ENCODE measurements at places on chromosomes 11 and 22.
A peak's percentile ranks its signal among the peaks of the same experiment; 100 is the strongest.

DNA sequence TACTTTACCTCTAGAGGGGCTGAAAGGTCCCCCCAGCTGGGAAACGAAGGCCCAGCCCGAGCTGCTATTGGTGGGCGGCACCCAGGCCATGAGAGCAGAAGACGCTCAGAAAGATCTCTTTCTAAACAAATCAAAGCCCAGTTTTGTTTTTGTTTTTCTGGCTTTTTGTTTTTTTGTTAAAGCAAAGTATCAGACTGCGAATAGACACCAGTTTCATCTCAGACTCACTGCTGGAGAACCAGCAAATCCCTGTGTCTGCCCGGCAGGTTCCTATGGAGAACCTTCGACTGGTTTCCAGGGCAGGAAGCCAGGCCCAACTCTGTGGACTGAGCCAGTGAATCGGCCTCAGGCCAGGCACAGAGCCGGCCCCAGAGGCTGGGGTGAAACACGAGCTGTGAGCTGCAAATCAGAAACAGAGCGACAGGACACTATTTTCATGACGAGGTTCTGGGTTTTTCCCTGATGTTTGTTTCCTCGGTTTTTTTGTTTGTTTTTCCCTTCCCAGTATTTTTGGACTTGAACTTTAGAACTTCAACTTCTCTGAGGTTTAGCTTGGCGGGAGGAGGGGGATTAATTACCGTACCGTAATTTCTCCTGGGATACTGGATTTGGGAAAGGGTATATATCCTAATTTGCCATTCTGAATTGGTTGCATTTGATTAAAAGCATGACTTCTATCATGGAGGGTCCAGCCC, 16.0 kb upstream of the B4GALNT4 start:
- DNase-seq, result peak; percentile 70
- H3K4me1 ChIP-seq, result peaks cover 6% of the 10 kb centered on the region
- no peaks in the 10 kb centered on the region for H3K36me3 ChIP-seq
- H3K27ac ChIP-seq, result no peak overlapping the region
- no peak overlapping the region for H3K4me3 ChIP-seq

DNA sequence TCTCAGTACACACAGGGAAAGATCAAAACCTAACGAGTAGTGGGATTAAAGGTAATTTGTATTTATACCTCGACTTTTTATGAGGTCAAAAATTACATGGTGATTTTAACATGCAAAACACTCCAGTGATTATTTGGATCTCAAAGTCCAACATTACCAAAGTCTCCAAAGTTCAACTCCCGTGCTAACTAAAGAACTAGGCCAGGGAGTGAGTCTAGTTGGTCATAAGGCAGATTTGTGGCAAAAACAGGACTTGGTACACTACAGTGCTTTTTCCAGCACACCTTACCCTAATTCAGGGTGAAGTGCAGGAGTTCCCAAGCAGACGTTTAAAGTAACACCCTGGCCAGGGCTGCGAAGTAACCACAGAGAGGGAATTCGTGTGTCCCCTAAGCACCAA, 1.1 kb downstream of the PUS3 start:
- H3K4me3 ChIP-seq, result no peak overlapping the region
- H3K36me3 ChIP-seq, result peaks cover 28% of the 10 kb centered on the region
- no peak for DNase-seq
- peaks cover 25% of the 10 kb centered on the region for H3K27me3 ChIP-seq
- no peaks in the 10 kb centered on the region for H3K4me1 ChIP-seq
- no peak overlapping the region for H3K27ac ChIP-seq

- no peaks in the 10 kb centered on the region for H3K36me3 ChIP-seq
- H3K27ac ChIP-seq, result no peak overlapping the region
- no peaks in the 10 kb centered on the region for H3K27me3 ChIP-seq
- no peak for DNase-seq
- no peak overlapping the region for H3K4me3 ChIP-seq
Observed at GRCh38 chr11:35875466-35875865, 68.4 kb upstream of the LDLRAD3 start.

- no peak overlapping the region for H3K27ac ChIP-seq
- H3K27me3 ChIP-seq, result no peaks in the 10 kb centered on the region
- no peak for DNase-seq
Observed at GRCh38 chr22:50470491-50470890, 4.3 kb downstream of the SBF1 start.

DNA sequence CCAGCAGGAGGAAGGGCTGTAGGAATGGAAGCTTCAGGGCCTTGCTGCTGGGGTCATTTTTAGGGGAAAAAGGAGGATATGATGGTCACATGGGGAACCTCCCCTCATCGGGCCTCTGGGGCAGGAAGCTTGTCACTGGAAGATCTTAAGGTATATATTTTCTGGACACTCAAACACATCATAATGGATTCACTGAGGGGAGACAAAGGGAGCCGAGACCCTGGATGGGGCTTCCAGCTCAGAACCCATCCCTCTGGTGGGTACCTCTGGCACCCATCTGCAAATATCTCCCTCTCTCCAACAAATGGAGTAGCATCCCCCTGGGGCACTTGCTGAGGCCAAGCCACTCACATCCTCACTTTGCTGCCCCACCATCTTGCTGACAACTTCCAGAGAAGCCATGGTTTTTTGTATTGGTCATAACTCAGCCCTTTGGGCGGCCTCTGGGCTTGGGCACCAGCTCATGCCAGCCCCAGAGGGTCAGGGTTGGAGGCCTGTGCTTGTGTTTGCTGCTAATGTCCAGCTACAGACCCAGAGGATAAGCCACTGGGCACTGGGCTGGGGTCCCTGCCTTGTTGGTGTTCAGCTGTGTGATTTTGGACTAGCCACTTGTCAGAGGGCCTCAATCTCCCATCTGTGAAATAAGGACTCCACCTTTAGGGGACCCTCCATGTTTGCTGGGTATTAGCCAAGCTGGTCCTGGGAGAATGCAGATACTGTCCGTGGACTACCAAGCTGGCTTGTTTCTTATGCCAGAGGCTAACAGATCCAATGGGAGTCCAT, 14.1 kb downstream of the IL10RA start:
- no peak overlapping the region for H3K4me3 ChIP-seq
- DNase-seq, result no peak
- no peaks in the 10 kb centered on the region for H3K27me3 ChIP-seq
- H3K36me3 ChIP-seq, result no peaks in the 10 kb centered on the region
- no peaks in the 10 kb centered on the region for H3K4me1 ChIP-seq

- no peak overlapping the region for H3K27ac ChIP-seq
- peaks cover 4% of the 10 kb centered on the region for H3K36me3 ChIP-seq
- H3K4me1 ChIP-seq, result no peaks in the 10 kb centered on the region
- no peak overlapping the region for H3K4me3 ChIP-seq
- DNase-seq, result no peak
- H3K27me3 ChIP-seq, result no peaks in the 10 kb centered on the region
Observed at GRCh38 chr11:46309814-46310259, 32.4 kb downstream of the CREB3L1 start.
